ENCODE measurements at places on chromosomes 4 and X.

GRCh38 chr4:94412658-94413038, 39.1 kb upstream of the PDLIM5 start:
- DNase-seq: no peak

DNA sequence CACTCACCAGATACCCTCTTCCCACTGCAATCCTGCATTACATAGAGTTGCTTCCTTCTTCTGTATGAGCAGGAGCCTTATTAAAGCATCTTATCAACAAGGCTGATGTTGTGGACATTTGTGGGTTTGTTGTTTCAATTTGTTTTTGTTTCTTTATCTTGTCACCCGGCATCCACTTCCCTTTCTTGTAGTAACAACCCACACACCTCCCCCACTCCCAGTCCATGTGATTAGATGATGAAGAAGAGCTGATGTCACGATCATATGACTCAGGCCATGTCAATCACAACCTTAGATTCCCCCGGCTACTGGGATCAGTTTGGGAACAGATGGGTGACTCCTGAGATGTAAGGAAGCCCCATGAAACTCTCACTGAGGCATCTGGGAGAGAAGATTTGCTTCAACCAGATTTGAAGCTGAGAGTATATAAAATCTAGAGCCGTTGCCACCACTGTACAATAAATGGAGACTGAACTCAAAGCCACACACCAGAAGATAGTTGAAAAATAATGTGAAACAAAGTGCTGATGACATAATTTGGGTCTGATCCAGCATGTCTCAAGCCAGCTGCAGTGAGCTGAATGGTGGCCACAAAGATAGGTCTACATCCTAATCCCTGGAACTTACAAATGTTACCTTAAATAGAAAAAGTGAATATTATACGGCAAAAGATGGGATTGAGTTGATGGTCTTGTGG, 34.1 kb upstream of the SRD5A3 start:
- DNase-seq: no peak

DNA sequence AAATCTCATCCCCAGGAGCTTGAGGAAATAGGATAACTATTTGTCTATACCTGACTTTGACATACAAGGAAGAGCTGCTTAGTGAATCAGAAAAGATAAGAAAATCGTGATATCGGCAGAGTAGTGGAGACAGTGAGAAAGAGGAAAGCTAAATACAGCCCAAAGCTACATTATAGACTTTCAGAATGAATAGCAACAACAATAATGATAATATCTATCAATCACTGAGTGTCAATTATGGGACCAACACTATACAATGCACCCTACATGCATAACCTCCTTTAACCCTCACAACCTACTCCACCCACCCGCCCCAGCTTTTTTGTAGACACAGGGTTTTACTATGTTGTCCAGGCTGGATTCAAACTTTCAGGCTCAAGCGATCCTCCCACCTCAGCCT, 205.1 kb downstream of the PPP3CA start:
- DNase-seq: no peak

- DNase-seq: no peak
Measured at GRCh38 chrX:46236411-46236810, 308.8 kb downstream of the ZNF674 start.

- DNase-seq: no peak
Measured at GRCh38 chr4:24753519-24753918, 41.9 kb upstream of the SOD3 start.

GRCh38 chr4:121428721-121429120, 47.9 kb upstream of the QRFPR start:
- no peak for DNase-seq

GRCh38 chrX:154012336-154012991, 7.2 kb downstream of the IRAK1 start:
- DNase-seq: no peak

- no peak for DNase-seq
Measured at GRCh38 chr4:187550256-187550950, 445.2 kb upstream of the ZFP42 start.

DNA sequence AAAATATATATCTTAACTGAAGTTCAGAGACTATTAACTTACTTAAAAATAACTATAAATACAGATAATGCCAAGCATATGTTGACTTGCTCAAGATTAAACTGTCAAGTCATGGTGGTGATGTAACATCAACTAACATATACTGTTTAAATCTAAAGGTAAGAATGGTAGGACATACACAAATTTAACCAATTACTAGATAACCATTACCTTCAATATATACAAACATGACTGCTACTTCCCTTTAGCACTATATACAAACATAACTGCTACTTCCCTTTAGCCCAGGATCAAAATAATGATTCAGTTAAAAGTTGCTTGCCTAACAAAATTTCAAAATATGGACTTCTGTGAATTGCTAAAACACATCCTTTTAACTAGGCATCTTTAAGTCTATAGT, 14.9 kb downstream of the HNRNPD start:
- DNase-seq: no peak

DNA sequence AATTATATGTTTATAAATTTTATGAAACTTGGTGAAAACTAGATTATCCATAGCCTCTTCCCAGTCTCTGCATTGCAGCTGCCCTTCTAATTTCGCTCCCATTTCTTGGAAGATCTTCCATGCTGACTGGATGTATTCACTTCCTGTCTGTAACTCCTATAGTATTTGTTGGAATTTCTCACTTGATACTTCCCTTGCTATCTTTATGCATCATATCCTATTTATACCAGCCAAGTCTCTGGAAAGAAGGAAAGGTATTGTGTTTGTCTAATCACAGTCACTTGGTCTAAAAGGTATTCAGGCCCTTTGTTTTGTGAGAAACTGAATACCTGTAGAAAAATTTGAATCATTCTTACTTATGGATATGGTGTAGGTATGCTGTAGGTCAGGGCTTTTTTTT, 870.9 kb upstream of the FRG1 start:
- no peak for DNase-seq

DNA sequence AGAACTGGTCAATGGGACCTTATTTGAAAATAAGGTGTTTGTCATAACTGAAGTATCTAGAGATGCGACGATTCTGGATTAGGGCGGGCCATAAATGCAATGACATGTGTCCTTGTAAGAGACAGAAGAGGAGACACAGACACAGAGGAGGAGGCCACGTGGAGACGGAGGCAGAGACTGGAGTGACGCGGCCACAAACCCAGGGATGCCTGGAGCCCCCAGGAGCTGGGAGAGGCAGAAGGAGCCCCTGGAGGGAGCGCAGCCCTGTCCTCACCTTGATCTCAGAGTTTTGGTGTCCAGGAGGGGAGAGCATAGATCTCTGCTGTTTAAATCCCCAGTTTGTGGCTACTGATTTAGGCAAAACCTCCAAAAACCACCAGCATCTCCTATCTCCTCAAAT, 5.0 kb downstream of the GTPBP6 start:
- no peak for DNase-seq

DNA sequence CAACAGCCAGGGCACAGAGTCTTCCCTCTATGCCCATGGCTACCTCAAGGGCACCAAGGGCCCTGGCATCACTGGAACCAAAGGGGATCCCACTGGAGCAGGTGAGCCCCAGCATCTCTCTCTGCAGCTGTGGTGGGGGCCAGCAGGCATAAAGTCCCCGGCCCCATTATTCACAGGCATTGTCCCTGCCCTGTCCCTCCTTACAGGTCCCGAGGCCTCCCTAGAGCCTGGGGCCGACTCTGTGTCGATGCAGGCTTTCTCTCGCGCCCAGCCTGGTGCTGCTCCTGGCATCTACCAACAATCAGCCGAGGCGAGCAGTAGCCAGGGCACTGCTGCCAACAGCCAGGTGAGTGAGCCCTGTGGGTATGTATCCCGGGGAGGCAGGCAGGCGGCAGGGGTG, 12.3 kb upstream of the UBA1 start:
- no peak for DNase-seq

GRCh38 chr4:74109116-74109869, 10.3 kb upstream of the CXCL2 start:
- DNase-seq: no peak

DNA sequence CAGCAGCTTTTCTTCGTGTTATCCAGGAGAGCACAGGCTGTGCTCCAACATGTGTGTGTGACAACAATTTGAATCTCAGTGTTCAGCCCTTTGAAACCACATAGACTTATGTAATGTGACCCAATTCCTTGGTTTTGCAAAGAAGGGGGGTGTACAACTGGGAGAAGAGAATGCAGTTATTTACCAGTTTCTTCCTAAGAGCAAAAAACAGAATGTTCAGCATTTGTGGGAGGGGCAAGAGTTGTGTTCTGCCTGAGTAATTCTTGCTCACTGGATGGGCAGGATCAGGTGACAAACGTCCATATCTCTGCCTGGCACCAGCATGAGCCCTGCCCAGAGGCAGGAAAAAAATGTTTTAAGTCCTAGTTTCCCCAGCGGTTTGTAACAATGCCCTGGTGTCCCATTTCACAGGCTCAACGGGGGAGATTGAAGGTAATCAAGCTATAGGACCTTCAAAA, 72.0 kb downstream of the PRPS1 start:
- DNase-seq: peak; percentile 12

GRCh38 chr4:54440394-54441136, 211.5 kb downstream of the PDGFRA start:
- peak; percentile 13 for DNase-seq

DNA sequence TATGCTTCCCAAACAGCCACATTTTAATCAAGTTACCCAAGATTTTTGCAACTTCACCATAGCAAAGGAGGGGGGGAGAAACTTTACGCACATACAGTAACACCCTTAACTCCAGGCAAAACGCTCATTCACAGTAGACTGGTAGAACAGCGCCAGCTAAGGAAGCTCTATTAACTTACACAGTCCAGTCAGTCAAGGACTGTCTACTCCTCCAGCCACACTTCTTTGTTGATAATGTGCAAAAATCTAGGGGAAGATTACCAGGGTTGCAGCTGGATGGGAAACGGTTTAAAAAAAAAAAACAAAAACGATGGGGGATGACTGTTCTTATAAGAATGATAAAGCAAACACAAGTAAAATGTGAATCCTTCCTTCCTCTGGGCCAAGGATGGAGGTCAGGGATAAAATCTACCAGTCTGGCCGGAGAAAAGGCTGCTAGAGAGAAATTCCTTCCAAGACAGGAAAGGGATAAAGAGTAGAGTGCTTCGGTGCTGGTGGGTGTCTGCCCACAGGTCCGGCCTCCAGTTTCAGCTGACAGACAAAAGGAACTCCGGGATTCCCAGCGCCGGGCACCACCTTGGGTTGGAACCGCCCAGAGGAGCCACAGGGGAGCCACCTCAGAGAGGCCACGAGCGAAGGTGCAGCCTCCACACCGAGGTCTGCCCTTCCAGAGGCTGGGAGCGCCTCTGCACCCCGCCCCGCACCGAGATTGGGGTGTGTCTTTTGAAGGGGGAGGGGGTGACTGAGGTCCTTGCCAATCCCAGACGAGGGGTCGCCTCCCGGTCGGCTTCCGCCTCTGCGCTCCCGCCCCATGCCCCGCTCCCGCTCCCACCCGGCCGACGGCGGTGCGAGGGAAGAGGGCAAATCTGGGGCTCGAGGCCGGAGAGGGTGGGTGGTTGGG, 811 bp downstream of the ANKRD50 start:
- DNase-seq: peak; percentile 49

DNA sequence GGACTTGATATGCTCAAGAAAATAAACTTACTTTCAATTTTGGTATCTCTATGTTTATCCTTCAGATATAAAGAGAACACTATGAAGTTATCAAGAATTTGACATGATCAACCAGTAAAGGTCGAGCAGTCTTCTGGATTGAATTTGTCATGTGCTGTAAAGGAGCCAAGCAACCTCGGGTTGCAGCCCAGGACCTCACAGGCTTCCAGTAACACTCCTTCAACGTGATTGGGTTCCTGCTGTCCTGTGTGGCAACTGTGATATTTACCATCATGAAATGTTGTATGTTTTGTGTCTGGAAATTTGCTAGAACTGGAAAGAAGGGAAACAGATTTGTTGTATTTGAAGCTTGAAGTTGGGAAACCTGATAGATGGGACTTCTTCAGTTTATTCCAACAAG, 52.0 kb upstream of the UGT2B7 start:
- no peak for DNase-seq

DNA sequence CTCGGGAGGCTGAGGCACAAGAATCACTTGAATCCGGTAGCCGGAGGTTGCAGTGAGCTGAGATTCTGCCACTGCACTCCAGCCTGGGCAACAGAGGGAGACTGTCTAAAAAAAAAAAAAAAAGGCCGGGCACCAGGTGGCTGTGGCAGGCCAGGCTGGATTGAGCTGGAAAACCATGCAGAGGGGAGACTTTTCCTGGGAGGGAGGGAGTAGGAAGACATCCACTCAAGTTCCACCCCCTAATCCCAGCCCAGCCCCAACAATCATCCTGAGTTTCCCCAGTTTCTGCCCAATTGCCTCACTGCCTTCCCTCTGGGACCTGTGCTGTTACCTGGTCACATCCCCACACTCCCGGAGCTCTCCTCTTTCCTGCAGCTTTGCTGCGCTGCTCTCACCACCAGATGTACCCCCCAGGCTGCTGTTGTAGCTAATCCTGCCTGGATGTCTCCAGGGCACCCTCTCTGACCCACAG, 9.0 kb upstream of the TSPYL2 start:
- peak; percentile 72 for DNase-seq

GRCh38 chr4:6591313-6591712, 16.3 kb downstream of the MAN2B2 start:
- DNase-seq: peak; percentile 95

- DNase-seq: no peak
Measured at GRCh38 chrX:114058988-114059418, 524.9 kb upstream of the HTR2C start.

GRCh38 chrX:72641611-72642010, 69.0 kb upstream of the HDAC8 start:
- no peak for DNase-seq

- no peak for DNase-seq
Measured at GRCh38 chr4:4673070-4673469, 131.2 kb upstream of the STX18 start.

- DNase-seq: no peak
Measured at GRCh38 chr4:184438375-184438774, 36.0 kb downstream of the IRF2 start.

GRCh38 chr4:137070614-137071013, 461.7 kb downstream of the PCDH18 start:
- DNase-seq: no peak

GRCh38 chrX:25204182-25204581, 188.4 kb upstream of the ARX start:
- DNase-seq: no peak

DNA sequence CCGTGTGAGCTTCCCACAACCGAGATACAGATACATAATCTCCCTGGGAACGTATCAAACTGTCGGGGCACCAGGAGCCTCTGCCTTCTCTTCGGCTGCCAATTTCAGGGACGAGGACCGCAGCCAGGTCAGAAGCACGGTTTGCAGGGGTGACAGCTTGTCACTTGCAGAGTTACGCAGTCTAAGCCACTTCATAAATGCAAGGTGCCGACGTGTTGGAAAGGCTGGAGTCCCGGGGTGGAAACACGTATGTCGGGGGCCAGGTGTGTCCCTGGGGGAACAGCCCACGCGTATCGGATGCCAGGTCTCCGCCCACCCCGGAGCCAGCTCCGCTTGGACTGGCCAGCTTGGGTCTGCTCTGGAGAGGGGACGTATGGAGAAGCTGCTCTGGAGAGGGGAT, 76.3 kb upstream of the SHOX start:
- no peak for DNase-seq
